ENCODE measurements at places on chromosomes 4 and X. TPM values are rescaled to one million over a fixed set of nuclear protein-coding genes. Genes with fewer than 3 reads are reported as not detected.

NXF2 gene
- not detected for total RNA-seq

ALAS2 gene
- total RNA-seq, result 9.8 TPM

GPR82 gene
- total RNA-seq, result not detected

SPIN2A gene
- 0.12 TPM for total RNA-seq

TXK gene
- 0.35 TPM for total RNA-seq

DNA sequence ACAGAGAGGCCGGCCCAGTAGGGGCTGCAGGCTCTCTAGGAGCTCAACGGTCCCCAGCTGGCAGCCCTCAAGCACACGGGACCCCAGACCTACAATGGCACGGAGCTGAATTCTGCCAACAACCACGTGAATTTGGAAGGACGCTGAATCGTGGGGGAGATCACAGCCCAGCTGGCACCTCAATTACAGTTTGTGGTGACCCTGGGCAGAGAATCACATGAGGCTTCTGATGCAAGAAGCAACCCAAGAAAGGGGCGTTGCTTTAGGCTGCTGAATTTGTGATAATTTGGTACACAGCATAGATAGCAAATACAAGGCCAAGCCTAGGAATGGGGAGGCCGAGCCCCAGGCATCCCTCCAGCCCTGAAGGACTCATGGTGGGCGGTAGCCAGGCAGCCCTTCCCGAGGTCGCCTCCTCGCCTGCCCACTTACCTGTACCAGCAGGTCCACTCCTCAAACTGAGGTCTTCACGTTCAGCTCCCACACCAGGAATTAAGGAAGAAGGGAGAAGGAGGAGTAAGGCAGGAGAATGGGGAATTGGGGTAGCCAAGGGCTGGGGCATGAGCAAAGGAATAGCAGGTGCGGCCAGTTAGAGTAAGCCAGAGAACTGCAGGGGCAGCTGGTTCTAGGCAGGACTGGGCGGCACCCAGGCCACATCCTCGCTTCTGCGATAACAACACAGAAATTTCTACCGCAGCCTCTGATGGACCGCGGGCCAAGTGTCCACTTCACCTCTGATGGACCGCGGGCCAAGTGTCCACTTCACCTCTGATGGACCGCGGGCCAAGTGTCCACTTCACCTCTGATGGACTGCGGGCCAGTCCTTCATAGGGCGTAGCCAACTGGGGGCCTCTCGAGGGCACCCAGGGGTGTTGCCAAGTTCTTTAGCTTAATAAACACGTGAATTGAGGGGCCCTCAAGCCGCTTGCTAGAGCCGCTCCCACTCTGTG, 23.4 kb upstream of the HTRA3 start:
- DNase-seq, result no peak

DNA sequence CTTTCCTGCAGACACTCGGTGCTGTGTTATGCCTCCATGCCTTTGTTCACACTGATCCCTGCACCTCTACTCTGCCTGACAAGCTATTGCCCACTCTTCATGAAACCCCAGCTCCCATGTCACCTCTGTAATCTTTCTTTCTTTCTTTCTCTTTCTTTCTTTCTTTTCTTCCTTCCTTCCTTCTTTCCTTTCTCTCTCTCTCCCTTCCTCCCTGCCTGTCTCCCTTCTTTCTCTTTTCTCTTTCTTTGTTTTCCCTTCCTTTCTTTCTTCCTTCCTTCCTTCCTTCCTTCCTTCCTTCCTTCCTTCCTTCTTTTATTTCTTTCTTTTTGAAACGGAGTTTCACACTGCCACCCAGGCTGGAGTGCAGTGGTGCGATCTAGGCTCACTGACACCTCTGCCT, 12.5 kb downstream of the GJB1 start:
- DNase-seq, result no peak

GRCh38 chrX:5672099-5672498, 556.6 kb downstream of the NLGN4X start:
- no peak for DNase-seq

GRCh38 chr4:150219841-150220240, 141.6 kb downstream of the DCLK2 start:
- DNase-seq, result no peak

DNA sequence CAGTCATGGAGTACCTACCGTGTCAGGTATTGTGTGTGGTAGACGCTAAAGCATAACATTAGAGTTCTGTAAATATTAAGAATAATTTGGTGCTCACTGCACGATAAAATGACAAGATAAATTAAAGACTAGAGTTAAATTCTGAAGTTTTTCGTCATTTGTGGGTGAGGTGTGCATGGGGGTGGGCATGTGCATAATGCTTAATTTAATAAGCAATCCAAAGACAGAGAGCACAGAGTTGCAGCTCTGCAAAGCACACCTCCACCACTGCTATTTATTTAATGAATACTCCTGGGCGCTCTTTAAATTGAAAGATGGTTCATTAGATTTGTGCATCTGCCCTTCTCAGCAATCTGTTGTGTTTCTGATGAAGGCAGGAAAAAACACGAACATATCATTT, 62.6 kb downstream of the GATB start:
- no peak for DNase-seq

GRCh38 chrX:123337886-123338639, 154.0 kb downstream of the GRIA3 start:
- DNase-seq, result no peak

- no peak for DNase-seq
Observed at GRCh38 chrX:17689971-17690409, 47.3 kb upstream of the SCML1 start.

- no peak for DNase-seq
Observed at GRCh38 chrX:139902559-139902958, 30.3 kb downstream of the ATP11C start.

GRCh38 chr4:2925931-2926860, 37.0 kb downstream of the NOP14 start:
- DNase-seq, result no peak

- DNase-seq, result no peak
Observed at GRCh38 chrX:109685656-109686078, 47.4 kb downstream of the ACSL4 start.

DNA sequence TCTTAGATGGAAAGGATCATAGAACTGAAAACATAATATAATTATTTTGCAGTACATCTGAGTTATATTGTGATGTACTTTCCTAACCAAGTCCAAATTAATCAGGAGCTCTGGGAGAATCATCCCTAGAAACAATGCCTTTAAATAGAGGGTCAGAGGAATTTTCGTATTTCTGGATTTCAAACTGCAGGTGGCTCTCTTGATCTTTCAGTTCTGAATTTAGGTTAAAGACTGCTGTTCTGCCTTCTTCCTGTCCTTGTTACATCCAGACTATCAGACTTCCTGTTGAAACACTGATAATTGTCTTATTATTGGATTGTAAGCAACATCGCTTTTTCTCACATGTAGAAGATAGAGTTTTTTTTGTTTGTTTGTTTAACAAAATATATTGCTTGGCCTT, 142.7 kb downstream of the RPA4 start:
- no peak for DNase-seq

- DNase-seq, result no peak
Observed at GRCh38 chr4:68416591-68416990, 30.7 kb upstream of the TMPRSS11E start.

- no peak for DNase-seq
Observed at GRCh38 chrX:151183912-151184565, 7.7 kb downstream of the GPR50 start.

- DNase-seq, result no peak
Observed at GRCh38 chr4:38791010-38791409, 8.2 kb upstream of the TLR10 start.

DNA sequence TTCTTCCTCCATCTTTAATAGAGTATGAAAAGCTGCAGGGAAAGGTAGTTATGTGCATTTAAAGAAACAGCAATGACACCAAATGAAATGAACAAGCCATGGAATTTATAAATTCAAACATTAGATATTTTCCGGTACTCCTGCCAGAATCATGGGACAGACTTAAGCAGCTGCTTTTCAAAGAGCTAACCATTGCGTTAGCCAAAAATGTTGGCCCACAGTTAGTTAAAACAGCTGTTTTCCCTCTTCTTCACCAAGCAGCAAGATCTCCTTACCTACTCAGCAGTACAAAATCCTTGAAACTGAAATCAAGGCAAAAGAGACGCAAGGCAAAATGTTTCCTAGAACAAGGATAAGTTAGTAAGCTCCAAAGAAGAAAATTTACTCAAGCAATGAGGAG, 64.0 kb downstream of the MANBA start:
- no peak for DNase-seq

- DNase-seq, result no peak
Observed at GRCh38 chr4:89590128-89590527, 246.8 kb downstream of the SNCA start.

DNA sequence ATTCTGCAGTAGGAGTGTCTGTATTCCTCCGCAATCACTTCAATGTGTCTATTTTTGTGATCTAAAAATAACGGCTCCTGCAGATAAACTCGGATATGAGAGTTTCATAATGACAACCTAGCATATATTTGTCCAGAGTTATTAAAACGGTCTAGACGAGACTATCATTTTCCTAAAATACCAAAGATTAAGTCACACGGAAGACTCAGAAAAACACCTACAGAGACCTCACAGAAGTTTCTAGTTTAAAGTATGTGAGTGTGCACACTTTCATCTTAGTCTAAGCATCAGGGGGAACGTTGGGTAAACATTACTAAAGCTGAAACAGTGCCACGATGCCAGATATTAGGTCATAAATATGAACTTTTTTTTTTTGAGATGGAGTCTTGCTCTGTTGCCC, 156.9 kb downstream of the AFAP1 start:
- no peak for DNase-seq

- no peak for DNase-seq
Observed at GRCh38 chr4:1898681-1899080, 27.5 kb downstream of the NSD2 start.

DNA sequence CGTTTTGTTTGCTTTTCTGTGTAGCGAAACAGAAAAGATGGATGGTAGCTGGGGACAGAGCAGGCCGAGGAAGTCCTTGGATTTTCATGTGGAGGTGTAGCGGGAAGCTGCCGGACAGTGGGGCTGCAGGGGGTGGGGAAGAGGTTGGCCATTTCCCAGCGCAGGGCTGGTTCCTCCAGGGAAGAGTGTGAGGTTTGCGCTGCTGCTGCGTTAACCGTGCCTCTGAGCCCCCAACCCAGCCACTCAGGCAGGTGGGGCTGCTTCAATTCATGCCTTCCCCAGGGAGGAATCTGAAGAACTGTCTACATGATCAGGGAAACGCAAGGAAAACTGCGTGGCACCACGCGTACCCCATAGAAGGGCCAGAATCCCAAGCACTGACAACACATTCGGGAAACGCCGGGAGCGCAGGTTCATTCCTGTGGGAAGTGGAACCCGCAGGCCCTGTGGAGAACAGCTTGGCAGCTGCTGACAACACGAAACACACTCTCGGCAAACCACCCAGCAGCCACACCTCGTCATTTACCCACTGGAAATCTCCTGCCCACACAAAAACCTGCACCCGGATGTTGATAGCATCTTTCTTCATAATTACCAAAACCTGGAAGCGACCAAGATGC, 57.7 kb downstream of the PCGF3 start:
- DNase-seq, result no peak

- DNase-seq, result no peak
Observed at GRCh38 chr4:185082561-185082960, 60.5 kb upstream of the SLC25A4 start.

- no peak for DNase-seq
Observed at GRCh38 chrX:103148075-103148474, 55.1 kb upstream of the NXF3 start.

GRCh38 chrX:124239911-124240310, 92.5 kb upstream of the TEX13D start:
- no peak for DNase-seq

- DNase-seq, result no peak
Observed at GRCh38 chrX:77442728-77443127, 4.5 kb upstream of the FGF16 start.

GRCh38 chr4:159515314-159516025, 412.6 kb downstream of the RAPGEF2 start:
- no peak for DNase-seq

- DNase-seq, result no peak
Observed at GRCh38 chrX:29858714-29859113, 356.6 kb upstream of the MAGEB2 start.

GRCh38 chr4:132642016-132642817, 506.9 kb upstream of the PCDH10 start:
- no peak for DNase-seq

GRCh38 chrX:5082705-5083104, 1146.0 kb downstream of the NLGN4X start:
- DNase-seq, result no peak

DNA sequence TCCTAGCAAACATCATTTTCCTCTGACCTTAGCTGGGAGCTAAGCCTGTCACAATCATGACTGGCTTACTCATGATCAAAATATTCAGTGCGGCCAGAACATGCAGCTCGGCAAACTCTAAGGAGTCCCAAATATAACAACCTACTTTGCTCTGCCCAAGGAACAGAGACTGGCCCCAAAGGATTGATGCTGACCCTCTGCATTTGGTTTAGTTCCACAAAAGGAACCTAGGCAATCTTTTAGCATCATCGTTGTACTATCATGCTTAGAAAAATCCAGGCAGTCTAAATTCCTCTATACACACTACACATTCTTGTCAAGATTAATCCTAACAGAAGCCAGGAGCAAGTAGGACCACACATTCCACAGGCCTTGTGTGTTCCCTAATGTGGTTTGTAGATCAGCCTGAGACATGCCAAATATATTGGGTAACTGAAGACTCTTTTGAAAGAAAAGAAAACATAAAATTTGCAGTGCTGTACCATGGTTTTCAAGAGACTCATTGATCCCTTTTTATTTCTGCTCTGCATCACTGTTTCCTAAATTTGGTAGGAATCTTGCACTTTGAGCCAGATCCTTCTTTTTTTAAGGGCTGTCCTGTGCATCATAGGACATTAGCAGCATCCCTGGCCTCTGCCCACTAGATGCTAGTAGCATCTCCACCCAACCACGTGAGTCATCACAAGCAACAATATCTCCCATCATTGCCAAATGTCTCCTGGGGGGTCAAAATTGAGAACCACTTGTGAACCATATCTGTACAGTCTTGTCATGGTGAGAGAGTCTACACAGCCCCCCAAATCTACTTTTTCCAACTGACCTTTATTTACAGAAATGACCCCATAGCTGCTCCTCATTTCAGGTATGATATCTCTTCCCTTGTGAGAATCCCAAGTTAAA, 17.6 kb upstream of the CC2D2A start:
- DNase-seq, result peak; percentile 64

GRCh38 chrX:78496483-78496882, 162.6 kb downstream of the RTL3 start:
- no peak for DNase-seq

DNA sequence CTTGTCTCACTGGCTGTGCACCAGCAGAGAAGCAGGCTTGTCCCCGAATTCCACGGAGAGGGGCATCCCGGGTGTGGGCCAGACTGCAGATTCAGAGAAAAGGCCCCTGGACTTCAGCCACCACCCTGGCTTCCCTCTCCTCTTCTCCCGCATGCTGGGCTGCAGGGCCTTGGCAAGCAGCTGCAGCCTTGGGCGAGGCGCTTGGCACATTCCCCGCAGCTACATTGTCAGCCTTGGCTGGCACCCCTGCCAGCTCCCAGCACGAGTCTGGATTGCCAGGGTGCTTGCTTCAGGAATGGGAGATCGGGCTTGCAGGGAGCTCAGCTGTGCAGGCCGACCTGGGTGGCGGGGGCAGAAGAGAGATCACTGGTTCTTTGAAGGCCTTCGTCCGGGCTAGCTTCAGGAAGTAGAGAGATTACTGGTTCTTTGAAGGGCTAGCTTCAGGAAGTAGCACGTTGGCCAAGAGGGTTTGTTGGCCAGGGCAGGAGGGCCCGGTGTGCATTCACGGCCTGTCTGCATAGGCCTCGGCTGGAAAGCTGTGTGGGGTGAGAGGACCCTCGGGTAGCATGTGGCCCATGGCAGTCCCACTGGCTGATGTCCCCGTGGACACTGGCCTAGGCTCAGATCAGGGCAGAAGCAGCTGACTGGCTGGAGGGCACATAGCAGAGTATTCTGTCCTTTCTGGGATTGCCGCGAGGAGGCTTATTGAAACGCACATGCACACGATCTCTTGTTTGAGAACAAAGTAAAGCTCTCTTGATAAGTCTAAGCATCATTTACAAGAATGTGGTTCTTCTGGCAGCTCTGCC, 2.7 kb downstream of the ABCD1 start:
- DNase-seq, result no peak

Data from right atrium auricular region (tissue), 2 donors.